Thymus (tissue), 14 donors: ENCODE measurements at places on chromosomes 6 and 20.

GRCh38 chr20:36043441-36043840 is 75.1 kb downstream of the CNBD2 start:
- H3K36me3 ChIP-seq = peaks cover 6% of the 10 kb centered on the region
- no peaks in the 10 kb centered on the region for H3K27me3 ChIP-seq
- no peaks in the 10 kb centered on the region for H3K4me1 ChIP-seq
- no peak for DNase-seq
- no peak overlapping the region for H3K4me3 ChIP-seq

DNA sequence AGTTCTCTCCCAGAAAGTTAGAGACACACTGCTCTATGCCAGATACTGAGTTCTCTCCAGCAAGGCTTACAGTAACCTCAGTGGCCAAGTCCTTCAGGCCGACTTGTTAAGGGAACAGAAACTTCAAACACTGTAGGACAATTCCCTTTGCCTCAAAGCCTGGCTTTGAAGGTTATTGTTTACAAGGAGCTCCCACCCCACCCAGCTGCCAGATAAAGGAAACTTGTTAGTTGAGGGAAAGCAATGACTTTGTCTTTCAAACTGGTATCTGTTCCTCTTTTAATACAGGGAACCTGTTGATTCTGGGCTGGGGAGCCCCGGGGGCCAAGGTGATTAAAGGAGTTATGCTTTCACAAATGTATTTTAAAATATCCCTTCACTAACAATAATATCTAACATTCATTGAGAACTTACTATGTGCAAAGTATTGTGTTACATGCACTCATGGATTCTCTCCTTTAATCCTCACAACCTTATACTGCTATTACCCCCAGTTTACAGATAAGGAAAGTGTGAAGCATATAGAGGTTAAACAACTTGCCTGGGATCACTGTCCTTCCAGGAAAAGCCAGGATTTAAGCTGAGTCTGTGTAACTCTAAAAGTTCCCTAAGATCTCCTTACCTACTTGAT is 27.6 kb upstream of the CDKN1A start:
- no peaks in the 10 kb centered on the region for H3K36me3 ChIP-seq
- DNase-seq = no peak
- H3K27ac ChIP-seq = no peak overlapping the region
- peaks cover 14% of the 10 kb centered on the region for H3K4me1 ChIP-seq
- no peaks in the 10 kb centered on the region for H3K27me3 ChIP-seq

GRCh38 chr6:149079911-149080491 is 237.5 kb upstream of the TAB2 start:
- H3K36me3 ChIP-seq = no peaks in the 10 kb centered on the region
- no peaks in the 10 kb centered on the region for H3K27me3 ChIP-seq
- no peak for DNase-seq
- peak overlapping the region; percentile 26 for H3K27ac ChIP-seq
- no peak overlapping the region for H3K4me3 ChIP-seq

GRCh38 chr6:31114970-31115849 is 610 bp downstream of the PSORS1C1 start:
- H3K27ac ChIP-seq = no peak overlapping the region
- H3K4me1 ChIP-seq = no peaks in the 10 kb centered on the region
- H3K27me3 ChIP-seq = peaks cover 51% of the 10 kb centered on the region
- H3K36me3 ChIP-seq = no peaks in the 10 kb centered on the region
- DNase-seq = no peak

DNA sequence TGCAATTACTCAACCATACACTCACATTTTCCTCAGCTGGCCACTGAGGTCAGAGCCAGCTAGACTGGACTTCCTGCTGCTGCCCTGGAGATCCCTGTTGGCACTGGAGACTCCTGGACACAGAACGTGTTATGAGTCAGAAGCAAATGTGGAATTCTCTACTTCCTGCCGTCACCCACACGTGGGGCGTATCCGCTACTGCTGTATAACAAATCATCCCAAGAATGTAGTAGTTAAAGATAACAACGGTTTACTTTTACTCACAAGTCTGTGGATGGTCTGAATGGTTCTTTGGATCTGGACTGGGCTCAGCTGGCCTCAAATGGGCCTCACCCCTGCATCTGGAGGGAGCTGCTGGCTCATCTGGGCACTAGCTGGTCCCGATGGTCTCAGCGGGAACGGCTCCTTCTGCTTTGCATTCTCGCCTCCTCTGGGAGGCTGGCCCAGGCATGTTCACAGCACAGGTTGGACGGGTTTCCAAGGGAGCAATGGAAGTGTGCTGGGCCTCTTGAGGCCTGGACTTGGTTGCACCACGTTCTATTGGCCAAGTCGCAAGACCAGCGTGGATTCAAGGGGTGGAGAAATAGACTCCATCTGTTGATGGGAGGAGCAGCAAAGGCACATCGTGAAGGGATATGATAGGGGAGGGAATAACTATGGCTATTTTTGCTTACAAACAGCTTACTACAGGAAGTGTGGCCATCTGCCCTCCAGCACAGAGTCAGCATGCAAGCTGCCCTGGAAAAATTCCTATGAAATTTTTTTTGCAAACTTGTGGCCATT is 118.5 kb downstream of the SNX5 start:
- DNase-seq = no peak
- H3K4me3 ChIP-seq = no peak overlapping the region
- H3K36me3 ChIP-seq = no peaks in the 10 kb centered on the region
- H3K4me1 ChIP-seq = peaks cover 16% of the 10 kb centered on the region

GRCh38 chr6:155375801-155376200 is 61.5 kb upstream of the TFB1M start:
- no peak overlapping the region for H3K4me3 ChIP-seq
- no peak overlapping the region for H3K27ac ChIP-seq
- H3K36me3 ChIP-seq = no peaks in the 10 kb centered on the region
- no peaks in the 10 kb centered on the region for H3K27me3 ChIP-seq
